ENCODE measurements at places on chromosomes 6 and 20.

DNA sequence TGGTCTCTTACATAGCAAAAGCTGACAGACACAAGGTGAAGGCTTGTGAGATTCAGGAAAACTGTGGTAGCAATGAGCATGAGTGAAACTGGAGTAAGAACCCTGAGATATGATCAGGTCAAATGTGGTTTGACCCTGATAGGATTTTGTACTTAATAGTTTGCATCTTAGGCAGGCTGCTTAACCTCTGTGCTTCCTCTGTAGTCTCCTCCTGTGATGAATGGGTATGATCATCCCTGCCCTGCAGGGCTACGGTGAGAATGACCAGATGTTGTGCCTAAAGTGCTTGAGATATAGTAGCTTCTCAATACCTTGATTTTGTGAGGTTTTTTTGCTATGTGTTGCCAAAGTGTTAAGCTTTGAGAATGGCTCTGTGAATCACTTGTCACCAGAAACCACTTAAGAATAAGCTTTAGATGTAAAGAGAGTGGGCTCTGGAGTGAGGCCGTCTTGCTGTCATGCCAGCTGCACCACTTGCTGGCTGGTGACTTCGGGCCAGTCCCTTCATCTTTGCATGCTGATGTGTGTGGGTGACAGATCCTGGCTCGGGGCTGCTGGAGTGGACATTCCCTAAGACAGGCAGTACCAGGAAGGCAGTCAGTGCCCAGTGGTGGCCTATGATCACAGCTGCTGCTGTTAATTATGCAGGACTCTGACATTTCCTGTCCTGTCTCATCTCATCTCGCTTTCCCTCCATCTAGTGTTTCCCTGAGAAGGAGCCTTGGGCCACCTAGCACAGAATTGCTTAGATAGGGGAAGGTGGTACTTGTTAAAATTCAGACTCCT lies 254.7 kb downstream of the NFATC2 start:
- DNase-seq: no peak

DNA sequence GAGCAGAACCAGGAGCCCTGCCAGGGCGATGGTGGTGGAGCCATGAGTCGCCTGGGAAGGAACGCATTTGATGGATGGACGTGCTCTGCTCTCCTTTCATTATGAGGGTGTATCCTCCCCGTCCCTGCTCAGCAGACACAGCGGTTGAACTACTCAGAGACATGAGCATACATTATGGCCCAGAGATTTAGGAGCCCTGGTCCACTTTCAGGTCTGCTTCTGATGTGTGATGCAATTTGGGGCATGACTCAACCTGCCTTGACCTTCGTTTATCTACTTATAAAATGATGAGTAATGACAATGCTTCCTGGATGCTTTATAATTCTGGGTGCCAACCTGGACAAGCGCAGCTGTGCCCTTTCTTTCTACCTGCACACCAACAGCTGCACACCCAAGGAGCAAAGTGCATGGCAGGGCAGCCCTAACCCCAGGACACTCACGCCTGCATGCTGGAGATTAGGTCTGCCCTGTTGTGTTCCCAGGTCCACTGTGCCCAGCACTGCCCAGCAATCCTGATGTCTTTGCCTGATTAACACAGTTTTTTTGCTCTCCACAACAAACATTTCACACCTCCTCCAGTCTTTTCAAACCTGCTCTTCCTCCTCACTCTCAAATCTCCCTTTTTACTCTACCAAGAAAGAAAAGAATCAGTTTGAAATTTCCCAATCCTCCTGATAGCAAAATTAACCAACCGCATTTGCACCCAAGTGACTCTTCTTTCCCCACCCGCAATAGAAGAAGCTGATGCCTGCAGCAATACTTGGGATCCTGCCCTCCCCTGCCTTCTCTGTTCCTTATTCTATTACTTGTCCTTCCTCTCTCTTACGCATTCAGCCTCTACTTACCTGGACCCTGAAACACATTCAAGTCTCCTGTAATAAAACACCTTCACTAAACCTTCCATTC lies 81.2 kb downstream of the EZR start:
- no peak for DNase-seq

DNA sequence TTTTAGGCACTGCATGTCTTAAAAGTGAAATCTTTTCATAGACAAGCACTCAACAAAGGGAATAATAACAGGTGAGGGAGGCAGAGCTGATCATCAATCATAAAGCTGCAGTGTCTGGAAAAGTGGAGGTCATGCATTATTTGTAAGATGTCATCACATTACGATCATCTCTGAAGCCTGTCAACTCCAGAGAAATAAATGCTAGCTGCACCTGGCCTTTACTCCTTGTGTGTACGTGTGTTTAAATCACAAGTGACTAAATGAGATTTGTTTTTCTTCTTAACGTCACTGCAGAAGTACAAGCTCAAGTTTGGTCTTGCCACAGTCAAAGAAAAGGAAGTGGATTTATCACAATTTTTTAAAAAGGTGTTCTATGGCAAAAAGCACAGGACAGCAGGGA lies 275.5 kb upstream of the SGK1 start:
- no peak for DNase-seq

DNA sequence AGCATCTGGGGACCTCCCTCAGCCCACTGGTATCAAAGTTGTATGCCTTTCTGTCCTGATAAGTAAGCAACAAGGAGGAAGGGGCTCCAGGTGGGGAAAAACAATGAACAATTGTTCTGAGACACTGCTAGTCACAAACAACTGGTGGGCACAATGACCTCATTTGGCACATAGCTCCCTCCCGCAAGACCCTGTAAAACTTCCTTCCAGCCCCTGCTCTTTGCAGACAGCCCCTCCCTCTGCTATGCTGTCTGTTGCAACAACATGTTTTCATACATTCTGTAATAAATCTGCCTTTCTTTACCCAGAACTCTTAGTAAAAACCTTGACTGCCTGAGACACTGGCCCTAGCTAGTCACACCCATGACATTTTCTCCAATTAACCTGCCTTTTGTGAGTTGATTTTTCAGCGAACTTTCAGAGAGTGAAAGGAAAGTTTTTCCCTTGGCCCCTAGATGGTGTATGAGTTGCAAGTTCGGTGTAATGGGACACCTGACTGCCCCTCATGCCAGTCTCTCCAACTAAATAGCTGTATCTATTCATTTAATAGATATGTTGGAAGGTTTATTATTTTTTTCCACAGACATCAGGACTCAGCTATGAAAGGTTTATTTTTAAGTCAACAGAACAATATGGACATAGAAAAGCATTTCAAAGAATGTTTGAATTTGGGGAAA lies 142.3 kb upstream of the SLC22A16 start:
- no peak for DNase-seq

DNA sequence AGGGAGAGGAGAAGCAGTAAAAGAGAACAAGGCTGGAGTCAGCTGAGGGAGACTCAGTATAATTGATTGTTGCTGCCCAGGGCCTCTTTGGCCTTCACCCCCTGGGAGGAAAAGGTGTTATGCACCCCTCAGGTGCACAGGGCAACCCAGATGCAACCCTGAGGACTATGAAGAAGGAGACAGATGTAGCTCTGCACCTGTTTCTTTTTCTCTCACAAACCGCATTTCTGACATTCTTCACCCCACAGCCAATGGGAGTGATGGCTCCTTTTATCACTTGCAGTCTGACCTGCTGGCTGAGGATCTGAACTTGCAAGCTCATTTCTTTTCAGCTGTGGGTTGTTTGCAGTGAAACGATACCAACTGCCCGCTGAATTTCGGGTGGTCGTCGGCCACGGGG lies 64.1 kb upstream of the F13A1 start:
- no peak for DNase-seq

GRCh38 chr6:24126586-24127192 lies 674 bp downstream of the NRSN1 start:
- no peak for DNase-seq

DNA sequence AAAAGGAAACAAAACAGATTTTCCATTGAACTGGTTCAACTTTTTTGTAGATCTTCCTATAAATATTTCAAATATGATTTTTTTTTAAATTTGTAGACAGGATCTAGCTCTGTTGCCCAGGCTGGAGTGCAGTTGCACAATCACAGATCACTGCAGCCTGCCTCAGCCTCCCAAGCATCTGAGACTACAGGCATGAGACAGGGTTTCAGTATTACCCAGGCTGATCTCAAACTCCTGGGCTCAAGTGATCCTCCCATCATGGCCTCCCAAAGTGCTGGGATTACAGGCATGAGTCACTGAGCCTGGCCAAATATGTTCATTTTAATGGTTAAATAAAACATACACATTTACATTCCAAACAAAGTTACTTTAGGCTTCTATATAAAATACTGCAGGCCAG lies 33.6 kb downstream of the SAMHD1 start:
- DNase-seq: no peak

GRCh38 chr6:13760307-13761304 lies 49.0 kb upstream of the RANBP9 start:
- no peak for DNase-seq

DNA sequence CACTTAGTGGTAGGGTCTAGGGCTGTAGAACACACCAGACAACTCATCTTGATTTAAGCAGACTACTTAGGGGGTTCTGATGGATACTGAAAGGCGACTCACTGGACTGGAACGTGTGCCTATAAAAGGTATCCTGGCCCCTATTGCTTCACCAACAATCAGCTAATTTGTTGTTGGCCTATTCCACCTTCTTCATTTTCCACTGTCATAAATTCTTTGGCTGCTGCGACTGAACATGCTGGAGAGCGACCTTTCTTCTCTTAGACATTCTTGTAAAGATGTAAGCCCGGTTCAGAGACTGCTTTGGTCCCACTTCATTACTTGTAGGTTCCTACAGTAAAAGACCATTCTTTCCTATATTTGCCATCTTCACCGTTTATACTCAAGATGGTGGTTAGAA lies 609.9 kb upstream of the CITED2 start:
- no peak for DNase-seq

- no peak for DNase-seq
Observed at GRCh38 chr20:58202044-58202443, 26.4 kb downstream of the ANKRD60 start.

GRCh38 chr6:25360621-25361020 lies 81.4 kb downstream of the CARMIL1 start:
- DNase-seq: no peak

DNA sequence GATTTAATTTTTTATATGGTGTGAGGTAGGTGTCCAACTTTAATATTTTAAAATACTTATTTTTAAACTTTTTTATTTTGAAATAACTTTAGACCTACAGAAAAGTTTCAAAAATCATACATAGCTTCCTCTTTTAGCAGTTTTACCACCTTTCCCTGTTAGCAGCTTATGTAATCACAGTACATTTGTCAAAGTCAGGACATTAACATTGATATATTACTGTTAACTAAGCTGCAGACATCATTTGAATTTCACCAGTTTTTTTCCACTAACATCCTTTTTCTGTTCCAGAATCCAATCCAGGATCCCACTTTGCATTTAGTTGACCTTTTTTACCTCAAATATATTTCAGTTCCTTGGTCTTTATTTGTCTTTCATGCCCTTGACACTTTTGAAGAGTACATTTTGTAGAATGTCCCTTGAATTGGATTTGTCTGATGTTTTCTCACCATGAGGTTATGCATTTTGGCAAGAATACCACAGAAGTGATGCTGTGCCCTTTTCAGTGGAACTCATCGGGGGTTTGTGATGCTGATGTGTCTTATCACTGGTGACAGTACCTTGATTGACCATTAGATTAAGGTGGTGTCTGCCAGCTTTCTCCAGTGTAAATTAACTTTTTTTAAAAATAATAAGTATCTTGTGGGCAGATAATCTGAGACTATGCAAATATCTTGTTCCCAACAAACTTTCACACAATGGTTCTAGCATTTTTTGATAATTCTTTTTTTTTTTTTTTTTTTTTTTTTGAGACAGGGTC lies 33.4 kb downstream of the TTLL9 start:
- no peak for DNase-seq

- no peak for DNase-seq
Observed at GRCh38 chr6:39211183-39211582, 18.1 kb downstream of the KCNK5 start.

DNA sequence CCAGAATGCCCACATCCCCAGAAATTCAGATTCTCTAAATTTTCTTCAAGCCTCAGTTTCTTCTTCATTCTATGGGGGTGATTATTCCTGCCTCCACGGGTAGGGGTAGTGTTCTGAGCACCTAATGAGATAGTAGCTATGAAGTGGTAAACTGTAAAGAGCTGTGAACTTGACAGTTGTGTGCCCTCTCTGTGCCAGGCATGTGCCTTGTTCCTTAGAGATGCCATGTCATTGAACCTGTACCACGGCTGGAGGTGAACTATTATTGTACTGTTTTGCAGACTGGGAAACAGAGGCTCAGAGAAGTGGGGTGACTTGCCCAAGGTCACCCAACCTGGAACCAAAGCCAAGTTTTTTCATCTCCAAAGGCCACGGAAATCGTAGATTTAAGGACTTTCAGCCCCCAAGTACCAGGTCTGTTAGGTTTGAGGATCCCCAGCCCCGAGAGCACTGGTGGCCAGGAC lies 67.7 kb upstream of the SIRPA start:
- no peak for DNase-seq

DNA sequence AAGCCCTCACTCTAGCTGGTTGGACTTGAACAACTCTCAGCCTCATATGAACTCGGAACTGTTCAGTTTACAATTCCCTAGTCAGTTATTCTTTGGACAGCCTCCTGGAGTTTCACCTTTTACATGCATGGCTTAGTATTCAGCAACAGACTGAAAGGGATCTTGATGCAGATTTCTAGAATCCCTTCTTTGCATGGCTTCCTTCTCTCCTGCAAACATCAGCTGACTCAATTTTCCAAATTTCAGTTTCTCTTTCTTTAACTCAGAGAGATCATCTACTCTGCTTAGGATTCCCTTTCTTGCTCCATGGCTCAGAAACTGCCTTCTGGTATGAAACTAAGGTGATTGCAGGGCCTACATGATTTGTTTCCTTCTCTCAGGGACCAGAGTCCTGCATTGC lies 99.6 kb downstream of the CEP57L1 start:
- DNase-seq: no peak

GRCh38 chr6:34576286-34576955 lies 20.3 kb upstream of the SPDEF start:
- no peak for DNase-seq

DNA sequence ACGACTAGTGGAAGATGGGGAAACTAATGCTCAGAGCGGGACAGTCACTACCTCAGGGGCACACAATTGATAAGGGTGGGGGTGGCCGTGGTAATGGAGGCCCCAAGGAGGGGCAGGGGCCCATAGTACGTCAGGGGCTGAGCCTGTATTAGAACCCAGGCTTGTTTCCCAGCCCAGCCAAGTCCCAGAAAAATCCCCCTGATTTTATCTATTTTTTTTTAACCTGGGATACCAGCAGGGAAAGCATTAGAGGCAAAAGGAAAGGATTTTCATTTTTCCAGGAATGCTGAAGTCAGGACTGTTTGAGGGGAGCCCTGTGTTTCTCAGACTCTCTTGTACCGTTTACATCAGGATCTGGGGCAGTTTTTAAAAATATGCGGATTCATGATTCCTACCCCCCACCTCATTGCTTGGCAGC lies 382 bp downstream of the MYH7B start:
- no peak for DNase-seq
